ENCODE measurements at places on chromosomes 5 and 9.
A peak's percentile ranks its signal among the peaks of the same experiment; 100 is the strongest.

DNA sequence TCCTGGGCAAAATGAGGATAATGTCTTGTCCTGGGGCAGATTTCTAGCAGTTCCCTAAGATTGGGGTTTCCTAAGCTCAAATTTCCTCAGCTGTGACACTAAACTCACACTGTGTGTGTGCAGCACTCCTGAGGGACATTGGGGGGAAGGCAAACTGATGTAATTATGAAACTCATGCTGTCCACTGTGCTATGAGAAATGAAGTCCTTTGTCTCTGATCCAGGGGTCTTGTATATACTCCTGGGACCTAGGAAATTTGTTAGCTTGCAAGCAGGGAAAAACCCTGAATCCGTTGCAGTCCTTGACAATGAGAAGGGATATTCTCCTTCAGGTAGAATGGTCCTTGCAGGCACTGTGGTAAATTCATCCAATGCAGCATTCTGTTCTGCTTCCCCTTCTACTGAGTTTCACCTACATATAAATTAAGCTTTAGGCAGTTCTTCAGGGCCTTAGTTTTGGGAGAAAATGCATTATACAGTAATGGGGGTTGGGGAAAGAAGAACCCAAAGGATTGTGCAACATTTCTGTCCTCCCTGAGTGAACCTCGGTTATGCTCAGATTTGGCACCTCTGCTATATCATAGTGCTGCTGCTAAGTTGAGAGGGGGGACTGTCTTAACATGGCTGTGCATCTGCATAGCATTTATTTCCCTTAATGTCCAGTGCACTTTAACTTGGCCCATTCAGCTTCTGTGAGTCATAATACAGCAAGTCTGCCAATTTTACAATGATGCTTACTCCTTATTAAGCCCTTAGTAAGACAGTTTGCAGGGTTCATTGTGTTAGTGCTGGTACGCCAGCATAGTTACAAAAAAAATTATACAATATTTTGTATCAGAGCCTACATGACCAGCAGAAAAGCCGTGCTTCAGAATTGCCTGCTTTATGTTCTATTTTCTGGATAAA, 80.2 kb downstream of the PJA2 start:
- DNase-seq = no peak

DNA sequence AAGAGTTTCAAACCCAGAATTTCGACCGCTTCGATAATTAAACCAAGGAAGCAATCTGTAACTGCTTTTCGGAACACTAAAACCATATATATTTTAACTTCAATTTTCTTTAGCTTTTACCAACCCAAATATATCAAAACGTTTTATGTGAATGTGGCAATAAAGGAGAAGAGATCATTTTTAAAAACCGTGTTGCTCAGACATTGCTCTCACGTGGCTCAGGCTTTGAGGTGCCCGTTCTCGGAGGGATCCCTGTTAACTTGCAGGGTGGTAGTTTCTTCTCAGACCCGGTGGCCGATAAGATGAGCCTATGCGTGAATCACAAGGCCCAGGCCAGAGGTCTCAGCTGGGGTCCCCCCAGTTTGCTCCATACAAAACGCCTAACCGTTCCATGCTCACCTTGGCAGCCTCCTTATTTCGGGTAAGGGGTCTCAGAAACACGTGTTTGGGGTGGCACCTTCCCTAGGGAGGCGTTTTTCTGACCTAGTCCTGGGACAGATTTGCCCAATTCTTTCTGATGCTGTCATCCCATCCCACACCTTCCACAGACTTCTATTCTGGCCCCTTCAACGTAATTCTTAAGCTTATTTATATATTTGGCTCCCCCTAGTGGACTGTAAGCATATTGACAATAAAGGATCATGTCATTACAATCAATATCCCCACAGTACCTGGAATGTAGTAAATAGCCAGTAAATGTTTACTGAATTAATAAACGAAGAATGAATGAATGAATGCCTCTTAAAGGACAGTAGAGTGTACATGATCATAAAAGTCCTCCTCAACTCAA, 48.1 kb downstream of the THBS4 start:
- DNase-seq = peak; percentile 32

- no peak for DNase-seq
These were observed 174.4 kb upstream of the RGMB start for GRCh38 chr5:98599016-98599415.

DNA sequence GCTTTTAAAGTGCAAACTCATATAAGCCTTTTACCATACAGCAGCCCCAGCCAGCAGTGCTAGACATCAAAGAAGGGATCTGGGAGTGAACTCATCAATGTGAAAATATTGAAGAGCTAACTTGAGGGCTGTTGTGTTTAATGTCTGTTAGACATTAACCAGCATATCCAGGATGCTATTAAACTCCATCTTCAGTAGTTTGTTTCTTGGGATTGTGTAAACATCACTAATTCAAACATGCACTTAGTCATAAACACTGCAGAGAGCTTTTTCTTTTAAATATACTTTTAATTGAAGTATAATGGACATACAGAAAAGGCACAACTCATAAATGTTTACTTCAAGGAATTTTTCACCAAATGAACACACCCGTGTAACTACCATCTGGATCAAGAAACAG, 81.8 kb downstream of the TMEM252 start:
- DNase-seq = no peak

- peak; percentile 73 for DNase-seq
These were observed 29.0 kb upstream of the BOD1 start for GRCh38 chr5:173645437-173645807.

GRCh38 chr9:21434202-21435014, 5.8 kb upstream of the IFNA1 start:
- DNase-seq = peak; percentile 40

- no peak for DNase-seq
These were observed 79.3 kb upstream of the ITGA1 start for GRCh38 chr5:52708463-52708862.

- no peak for DNase-seq
These were observed 27.9 kb downstream of the DEPDC1B start for GRCh38 chr5:60671899-60672692.

DNA sequence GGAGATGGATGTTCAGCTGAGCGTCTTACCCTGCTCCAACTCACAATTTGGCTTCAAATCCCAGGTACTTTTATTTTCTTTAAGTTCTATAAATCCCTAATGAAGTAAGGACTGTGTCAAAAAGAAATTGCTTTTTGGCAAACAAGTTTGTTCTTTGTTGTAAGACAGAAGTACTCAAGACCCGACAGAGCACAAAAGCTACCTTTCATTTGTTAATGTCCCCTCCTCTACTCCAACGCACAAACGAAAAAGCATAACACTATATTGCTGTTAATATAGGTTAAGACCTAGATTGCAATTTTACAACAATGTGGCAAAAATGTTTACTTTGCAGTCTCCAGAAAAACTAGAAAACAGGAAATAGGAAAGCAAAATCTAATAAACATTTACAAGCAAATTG, 595.4 kb upstream of the DMAC1 start:
- no peak for DNase-seq

DNA sequence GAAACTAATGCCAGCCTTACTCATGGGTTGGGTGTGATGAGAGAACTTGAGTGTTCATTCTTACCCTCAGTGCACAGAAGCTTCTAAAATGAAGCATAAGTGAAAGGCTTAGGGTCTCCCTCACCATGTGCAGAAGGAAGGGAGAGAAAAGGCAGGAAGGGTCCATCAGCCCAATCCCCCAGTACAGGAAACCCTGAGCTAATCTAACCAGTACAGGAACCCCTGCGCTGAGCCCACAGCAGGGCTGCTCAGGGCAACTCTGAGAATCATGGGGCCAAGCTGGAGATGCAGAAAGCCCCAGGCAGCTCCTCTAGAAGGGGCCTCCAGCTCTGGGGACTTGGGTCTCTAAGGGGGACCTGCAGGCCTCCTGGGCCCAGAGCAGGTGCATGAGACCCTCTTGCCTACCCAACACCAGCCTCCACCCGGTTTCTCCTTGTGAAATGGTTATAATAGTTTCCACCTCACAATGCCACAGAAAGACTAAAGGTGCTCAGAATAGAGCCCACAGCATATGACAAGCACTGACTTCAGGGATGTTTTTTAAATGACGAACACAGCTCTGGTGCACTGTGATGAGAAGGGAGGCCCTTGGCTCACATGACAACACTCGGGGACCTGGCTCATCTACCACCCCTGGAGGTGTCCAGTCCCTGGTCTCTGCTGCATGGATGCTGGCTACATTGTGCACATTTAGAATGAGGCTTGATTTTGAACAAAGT, 190.1 kb downstream of the ACTL7B start:
- no peak for DNase-seq

GRCh38 chr9:134031783-134032182, 6.5 kb downstream of the BRD3OS start:
- no peak for DNase-seq

- no peak for DNase-seq
These were observed 200 bp downstream of the NPR3 start for GRCh38 chr5:32711362-32711680.

- no peak for DNase-seq
These were observed 420.8 kb upstream of the ACTBL2 start for GRCh38 chr5:57903458-57903857.

GRCh38 chr9:34869390-34869789, 88.7 kb upstream of the PHF24 start:
- no peak for DNase-seq

GRCh38 chr5:76855961-76856360, 6.1 kb downstream of the S100Z start:
- DNase-seq = no peak

DNA sequence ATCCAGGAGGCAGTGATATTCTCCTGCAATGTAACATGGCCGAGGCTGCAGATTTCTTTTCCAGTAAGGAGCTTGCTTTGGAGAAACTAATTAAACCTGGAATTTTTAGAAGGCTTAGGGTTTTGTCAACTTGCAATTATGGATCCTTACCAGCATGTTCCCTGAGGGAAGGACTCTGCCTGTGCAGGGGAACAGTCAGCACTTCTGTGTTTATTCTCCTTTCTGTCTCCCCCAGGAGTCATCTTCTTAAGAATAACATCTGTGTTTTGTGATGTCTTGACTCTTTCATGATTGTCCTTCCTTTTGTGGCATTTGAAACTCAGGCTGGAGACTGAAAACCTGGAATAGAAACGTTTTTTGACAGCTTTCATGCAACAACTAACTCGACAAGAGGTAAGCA, 80.5 kb upstream of the TNFSF8 start:
- no peak for DNase-seq

DNA sequence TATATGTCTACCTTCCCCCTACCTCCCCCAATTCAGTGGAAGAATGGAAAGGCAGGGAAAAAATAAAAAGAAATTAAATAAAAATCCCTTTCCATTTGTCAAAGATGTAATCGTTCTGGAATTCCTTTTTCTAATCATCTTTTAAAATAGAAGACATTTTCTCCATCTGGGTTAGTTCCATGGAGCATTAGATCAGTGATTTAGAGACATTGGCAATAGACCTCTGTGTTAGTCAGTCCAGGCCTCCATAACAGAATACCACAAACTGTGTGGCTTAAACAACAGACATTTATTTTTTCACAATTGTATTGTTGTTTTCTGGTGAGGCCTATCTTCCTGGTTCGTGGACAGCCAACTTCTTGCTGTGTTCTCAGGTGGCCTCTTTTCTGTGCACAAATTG, 516.6 kb upstream of the DAB2 start:
- no peak for DNase-seq

- peak; percentile 91 for DNase-seq
These were observed 41.9 kb downstream of the NCS1 start for GRCh38 chr9:130213911-130214761.

GRCh38 chr9:71245651-71246050, 124.2 kb upstream of the TRPM3 start:
- DNase-seq = no peak

DNA sequence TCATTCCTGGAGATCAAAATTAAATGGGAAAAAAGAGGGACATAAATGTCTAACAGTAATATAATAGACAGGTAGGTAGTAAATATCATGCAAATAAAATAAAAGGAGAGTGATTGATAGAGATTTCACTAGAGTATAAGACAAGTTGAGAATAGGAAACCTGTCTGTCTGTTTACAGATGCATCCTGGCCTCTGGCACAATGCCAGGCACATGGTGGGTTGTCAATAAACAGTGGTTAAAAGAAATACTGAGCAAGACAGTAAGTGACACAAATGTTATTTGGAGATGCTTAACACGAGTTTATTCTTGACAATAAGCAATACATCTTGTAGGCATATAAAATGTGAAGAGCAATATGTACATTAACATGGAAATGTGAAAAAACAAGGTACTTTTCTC, 33.3 kb downstream of the RICTOR start:
- DNase-seq = peak; percentile 8

DNA sequence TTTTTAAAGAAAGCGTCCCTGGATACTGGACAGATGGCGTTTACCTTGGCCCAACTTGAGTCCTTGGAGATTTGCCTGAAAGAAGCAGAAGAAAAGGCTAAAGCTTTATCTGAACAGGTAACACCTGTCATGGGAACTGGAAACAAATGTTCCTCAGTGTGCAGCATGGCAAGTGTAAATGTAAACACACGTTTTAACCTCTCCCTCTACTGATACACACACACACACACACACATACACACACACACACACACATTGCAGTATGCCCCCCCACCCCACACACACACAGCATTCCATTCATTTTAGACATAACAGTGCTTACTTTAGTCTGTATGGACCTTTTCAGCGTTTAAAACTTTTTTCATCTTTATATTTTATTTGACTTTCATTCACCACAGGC, 51.1 kb downstream of the CCDC192 start:
- DNase-seq = no peak

- no peak for DNase-seq
These were observed 309.8 kb upstream of the RGMB start for GRCh38 chr5:98463676-98464075.

GRCh38 chr5:109917154-109917546, 227.4 kb downstream of the MAN2A1 start:
- DNase-seq = no peak

- no peak for DNase-seq
These were observed 136.3 kb downstream of the FOXD1 start for GRCh38 chr5:73312146-73312871.

- no peak for DNase-seq
These were observed 320.2 kb downstream of the CTNND2 start for GRCh38 chr5:11584017-11584416.

GRCh38 chr5:52896534-52897237, 92.5 kb upstream of the ITGA2 start:
- DNase-seq = no peak

GRCh38 chr5:126812199-126812570, 35.2 kb downstream of the LMNB1 start:
- DNase-seq = no peak

GRCh38 chr9:23769307-23769935, 56.6 kb downstream of the ELAVL2 start:
- no peak for DNase-seq
